ACHN (cell line): ENCODE measurements at places on chromosomes 5 and 9.
A peak's percentile ranks its signal among the peaks of the same experiment; 100 is the strongest.

GRCh38 chr5:151800532-151800931 is 28.8 kb downstream of the G3BP1 start:
- DNase-seq, result no peak

DNA sequence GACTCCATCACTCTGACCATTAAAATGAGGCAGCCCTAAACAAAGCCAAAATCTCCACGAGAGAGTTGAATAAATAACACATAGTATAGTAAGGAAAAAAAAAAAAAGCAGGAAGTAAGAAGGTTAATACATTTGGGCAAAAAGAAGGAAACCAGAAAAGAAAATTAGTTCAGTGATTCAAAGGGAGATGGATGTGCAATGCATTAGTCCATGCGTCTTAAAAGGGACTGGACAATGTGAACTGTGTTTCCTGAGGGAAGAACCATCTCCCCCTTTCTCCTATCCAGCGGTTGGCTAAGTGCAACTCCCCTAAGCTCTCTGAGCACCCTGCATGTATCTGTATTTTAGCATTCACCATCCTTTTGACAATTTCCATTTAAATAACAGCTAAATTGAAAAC is 1.4 kb downstream of the ANKRA2 start:
- no peak for DNase-seq

GRCh38 chr9:86690034-86690433 is 257.3 kb downstream of the GAS1 start:
- DNase-seq, result no peak

DNA sequence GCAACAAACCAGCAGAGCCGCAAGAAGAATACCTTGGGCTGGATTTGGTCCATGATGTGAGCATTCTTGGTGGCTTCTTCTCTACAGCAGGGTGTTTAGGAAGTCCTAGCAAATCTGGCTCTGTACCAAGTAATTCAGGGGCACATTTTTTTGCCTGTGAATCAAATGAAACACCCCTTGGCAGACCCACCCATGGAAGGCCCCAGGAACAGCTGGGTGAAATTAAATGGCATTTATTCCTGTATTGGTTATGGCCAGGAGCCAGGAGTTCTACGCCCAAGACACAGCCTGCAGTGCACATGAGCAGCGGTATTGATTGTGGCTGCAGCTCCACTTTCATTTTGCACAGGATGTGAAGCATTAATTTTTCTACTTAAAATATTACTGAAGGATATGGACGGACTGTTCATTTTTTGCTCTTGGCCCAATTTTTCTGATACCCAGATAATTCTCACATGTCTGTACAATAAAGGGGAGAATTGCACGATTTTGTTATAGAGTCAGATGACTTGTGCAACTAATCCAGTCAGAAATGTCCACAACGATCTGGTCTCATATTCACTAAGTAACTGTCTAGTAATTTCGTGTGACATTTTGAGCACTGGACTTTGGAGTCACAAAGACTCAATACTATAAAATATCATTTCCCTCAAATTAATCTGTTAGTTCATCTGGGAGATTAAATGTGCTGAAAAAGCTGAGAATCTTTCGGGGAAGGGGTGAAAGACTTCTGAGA is 120.7 kb upstream of the APC start:
- no peak for DNase-seq

- DNase-seq, result no peak
These were observed 532.0 kb upstream of the GRAMD2B start for GRCh38 chr5:125891061-125891725.

DNA sequence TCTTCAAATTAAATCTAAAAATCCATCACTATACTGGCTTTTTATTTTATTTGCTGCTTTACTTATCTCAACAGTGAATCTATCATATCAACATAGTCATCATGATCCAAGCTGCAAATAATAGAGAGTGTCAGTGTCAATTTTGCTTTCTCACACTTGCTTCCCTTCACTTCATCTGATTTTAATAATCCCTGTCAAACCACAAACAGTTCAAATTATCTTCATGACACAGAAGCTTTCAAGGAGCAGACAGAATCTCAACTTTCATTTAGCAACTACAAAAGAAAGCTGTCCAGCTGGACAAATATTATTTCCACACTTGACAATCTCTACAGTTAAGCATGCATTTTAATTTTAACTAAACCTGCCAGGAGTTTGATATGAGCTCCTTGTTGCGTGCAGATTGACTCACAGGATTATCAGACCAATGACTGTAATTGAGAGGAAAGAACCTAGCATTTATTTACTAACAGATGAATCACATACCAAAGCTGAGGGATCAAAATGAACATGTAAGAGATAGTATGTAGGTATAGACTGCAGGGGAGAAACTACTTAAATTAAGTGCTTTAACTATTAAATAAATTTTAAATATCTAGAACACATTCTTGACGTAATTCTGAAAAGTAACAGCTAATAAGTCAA is 56.0 kb downstream of the KIAA0825 start:
- peak; percentile 38 for DNase-seq

- no peak for DNase-seq
These were observed 222.9 kb upstream of the ZNF462 start for GRCh38 chr9:106639873-106640568.

GRCh38 chr9:19130436-19130835 is 3.1 kb upstream of the PLIN2 start:
- DNase-seq, result no peak

DNA sequence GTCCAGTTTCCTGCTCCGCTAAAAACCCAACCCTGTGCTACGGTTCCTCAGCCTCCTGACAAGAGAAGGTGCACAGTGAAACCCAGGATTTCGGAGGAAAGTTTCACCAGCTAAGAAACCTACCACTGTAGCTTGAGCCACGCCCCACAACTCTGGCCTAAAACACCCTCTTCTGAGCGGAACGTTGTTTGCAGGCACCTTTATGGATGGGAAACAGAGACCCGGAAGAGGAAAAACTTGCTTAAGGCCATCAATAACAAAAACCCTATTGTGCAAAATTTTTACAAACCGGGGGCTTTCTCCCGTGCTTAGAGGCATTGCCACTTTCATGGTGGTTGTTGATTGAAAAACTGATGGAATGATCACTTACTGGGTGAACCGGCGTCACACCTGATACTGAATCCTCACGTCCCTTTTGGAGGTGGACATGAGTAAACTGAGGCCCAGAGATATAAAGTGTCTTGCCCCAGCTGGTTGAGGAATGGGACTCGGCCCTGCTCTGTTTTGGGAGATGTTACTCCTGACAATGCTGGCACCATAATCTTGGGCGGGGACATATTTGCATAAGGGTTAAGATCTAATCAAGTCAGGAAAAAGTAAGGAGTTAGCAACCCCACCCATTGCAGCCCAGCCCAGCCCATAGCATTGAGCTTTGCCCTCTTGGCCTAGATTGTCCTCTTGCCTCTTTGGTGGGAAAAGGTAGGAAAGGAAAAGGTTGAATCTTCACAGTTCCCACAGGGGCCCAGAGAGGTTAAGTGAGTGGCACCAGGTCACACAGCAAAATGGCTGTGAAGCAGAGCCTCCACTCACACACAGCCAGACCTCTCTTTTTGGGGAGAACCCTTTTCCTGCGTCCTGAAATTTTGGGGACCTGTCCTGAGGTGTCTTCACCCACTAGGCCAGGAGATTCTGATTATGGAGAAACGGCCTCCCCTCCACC is 23.2 kb upstream of the PTGS1 start:
- DNase-seq, result peak; percentile 36

- no peak for DNase-seq
These were observed 218.3 kb downstream of the PBX3 start for GRCh38 chr9:125965477-125965876.

DNA sequence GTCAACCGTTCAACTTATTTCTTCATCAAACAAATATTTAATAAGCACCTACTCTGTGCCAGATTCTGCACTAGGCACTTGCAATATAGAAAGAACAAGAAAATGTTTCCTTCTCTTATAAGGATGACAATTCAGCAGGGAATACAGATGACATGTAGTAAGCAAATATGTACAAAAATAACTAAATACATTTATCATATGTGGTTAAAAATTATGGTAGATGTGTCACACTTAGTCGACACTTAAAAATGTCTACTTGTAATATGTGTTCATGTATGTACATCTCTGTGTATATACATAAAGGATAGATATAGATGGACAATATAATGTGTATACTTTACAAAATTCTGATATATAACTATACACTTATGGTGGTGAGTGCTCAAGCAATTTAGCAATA is 417.0 kb upstream of the MEF2C start:
- DNase-seq, result no peak

GRCh38 chr9:103364753-103365152 is 369.6 kb downstream of the CYLC2 start:
- DNase-seq, result peak; percentile 86

DNA sequence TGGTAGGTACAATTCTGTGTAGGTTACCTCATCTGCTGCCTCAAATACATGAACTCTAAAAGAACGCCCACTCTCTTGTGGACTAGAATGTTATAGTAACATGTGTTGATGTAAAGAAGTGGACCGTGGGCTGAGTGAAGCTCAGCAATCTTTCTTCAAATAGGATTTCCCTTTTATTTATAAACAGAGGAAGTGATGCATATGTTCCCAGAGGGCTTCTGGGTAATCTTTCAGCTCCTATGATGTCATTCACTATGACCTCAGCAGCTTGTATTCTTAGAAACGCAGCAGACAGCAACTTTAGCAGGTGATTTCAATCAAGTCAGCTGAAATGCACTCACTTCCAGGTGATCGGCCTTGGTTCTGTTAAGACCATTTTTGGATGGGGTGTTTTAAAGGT is 14.4 kb downstream of the F2RL2 start:
- DNase-seq, result peak; percentile 10

DNA sequence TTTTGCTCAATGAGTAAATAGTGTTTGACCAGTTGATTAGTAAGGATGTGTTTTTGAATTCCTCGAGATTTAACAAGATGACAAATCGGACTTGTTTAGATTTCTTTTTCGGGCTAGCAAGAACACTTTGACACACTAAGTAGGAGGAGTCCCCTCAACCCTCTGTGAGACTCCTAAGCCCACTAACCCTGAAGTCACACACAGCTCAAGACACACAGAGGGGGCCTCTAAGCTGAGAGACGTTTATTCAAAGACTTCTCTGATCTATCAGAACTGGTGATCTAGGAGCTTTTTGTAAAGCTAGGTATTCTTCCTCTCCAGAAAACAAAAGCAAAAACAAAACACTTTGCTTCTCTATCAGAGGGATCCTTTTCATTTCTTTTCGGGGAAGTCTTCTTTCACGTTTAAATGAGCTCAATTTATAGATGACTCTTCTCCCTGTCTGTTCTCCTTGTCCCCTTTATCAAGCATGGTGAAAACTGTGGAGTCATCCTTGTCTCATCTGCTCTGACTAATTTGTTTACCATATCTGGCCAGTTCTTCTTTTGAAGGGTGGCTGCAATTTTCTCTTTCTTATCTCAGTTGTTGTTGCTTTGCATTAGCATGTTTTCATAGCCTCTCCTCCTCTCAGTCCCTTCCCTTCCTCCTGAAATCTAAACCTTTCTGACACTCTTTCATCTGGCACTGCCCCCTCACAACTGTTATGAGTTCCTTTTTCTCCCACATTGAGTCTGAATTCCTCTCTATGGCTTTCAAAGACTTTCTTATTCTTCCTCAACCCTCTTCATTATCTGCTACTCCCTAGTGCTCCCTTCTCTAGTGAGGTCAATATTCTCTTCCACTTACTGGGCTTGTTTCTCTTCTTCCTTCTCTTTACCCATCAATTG is 68.5 kb upstream of the RAI14 start:
- no peak for DNase-seq

GRCh38 chr5:107300721-107301327 is 369.9 kb downstream of the EFNA5 start:
- DNase-seq, result no peak

- peak; percentile 73 for DNase-seq
These were observed 72.3 kb upstream of the NIPAL4 start for GRCh38 chr5:157387683-157388093.

- DNase-seq, result peak; percentile 41
These were observed 640.4 kb upstream of the CDH10 start for GRCh38 chr5:25285136-25285535.

DNA sequence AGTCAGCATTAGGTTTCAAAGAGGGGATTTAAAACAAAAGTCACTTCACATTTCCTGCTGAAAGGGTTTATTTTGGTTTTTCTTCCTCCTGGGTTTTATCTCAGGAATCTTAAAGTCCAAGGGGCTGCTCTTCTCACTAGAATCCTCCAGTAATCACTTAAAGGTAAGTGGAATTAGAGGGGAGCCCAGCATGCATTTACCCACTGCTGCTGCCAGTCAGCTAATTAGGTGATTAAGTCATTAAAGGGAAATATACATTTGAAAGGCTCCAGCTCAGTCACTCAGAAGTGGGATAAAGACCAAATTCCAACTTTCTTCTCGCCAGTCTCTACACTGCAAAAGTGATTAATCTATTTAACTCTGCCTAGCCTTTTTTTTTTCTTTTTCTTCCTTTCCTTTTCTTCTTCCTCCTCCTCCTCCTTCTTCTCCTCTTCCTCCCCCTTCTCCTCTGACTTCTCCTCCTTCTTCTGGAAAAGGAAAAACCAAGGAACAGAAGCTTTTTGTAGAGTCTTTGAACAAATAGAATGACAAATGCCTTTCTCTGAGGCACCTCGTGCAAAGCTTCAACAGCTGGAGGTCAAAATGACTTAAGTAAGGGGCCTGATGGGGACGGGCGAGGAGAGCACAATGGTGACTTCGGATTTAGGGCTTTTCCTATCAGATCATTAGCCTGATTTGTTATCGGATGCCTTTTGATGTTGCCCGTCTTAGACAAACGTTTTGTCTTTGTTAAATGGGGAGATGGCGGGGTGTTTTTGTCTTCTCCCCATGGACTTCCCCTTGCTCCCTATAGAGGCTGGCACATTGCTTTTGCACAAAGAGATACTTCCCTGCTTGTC is 617.6 kb downstream of the IRX1 start:
- no peak for DNase-seq

DNA sequence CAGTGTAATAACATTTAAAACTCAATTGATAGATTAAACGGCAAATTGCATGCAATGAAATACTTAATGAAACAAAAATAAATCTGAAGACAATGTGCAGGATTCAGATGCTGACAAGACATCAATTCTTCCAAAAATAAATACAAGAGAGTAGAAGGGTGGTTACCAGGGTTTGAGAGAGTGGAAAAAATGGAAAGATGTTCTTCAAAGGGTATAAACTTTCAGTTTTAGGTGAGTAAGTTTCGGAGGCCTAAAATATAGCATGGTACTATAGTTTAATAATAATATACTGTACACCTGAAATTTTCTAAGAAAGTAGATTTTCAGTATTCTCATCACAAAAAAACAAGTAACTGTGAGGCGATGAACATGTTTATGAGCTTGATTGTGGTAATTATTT is 48.2 kb upstream of the RASEF start:
- no peak for DNase-seq

GRCh38 chr5:62931153-62931950 is 352.7 kb downstream of the LRRC70 start:
- no peak for DNase-seq

DNA sequence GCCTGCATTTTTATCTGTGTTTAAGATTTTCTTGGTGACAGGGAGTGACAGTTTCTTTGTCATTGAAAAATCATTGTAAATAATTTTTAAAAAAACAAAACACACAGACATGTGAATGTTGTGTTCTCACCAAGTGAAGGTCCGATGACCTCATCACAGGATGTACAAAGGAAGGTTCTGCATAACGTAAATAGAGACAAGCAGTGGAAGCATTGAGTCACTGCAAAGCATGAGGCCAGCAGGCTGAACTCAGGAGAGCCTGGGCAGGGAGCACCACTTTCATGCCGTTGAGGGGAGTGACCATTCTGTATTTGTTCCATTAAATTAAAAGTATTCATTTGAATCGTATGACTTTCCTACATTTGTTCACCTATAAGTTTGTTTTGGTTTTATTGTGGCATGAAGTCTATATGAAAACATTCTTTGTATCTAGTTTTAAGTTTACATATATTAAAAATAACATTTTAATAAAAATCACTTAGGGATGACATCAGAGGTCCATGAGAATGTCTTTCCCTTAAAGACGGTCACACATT is 70.4 kb upstream of the TLE1 start:
- DNase-seq, result peak; percentile 50

- DNase-seq, result no peak
These were observed 8.7 kb downstream of the EBF1 start for GRCh38 chr5:159091065-159091464.
